ENCODE measurements at places on chromosomes 1 and 21.

DNA sequence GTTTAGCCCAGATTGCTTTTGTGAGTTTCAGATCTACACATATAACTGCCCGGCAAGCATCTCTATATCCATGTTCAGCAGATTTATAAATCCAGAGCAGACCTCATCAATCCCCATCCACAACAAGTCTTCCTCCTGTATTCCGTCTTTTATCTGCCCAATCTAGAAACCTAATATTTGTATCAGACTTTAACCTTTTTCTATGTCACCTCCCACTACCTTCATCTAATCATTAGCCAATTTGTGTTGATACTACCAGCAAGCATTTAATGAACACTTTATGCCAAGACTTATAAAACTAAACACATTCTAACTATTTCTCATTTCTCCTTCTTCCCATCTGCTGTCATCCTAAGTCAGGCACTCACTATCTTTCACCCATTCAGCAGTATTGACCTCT is 135.5 kb downstream of the PBX1 start:
- no peak for DNase-seq

DNA sequence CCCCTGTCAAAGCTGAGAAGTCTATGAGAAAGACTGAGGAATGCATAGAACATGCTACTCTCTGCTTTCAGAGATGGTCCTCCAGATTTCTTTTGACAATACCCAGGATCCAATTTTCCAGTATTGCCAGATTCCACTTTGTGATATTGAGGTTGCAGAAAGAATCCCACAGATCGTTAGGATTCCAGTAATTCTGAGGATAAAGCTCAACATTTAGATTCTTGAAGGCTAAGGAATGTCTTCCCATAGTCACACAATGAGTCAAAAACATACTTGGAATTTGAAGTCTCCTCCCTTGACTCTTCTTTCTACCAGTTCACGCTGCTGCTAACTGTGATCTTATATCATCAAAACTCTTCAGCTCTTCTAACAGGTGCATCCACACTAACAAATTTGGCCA is 57.1 kb downstream of the TNFSF18 start:
- no peak for DNase-seq

GRCh38 chr1:17212487-17213121 is 7.7 kb downstream of the PADI1 start:
- peak; percentile 69 for DNase-seq

GRCh38 chr1:40409467-40409866 is 35.9 kb downstream of the SMAP2 start:
- DNase-seq: no peak

GRCh38 chr1:9410737-9411297 is 118.1 kb downstream of the SPSB1 start:
- DNase-seq: no peak

- DNase-seq: no peak
Measured at GRCh38 chr21:34998176-34998575, 50.9 kb downstream of the RUNX1 start.

DNA sequence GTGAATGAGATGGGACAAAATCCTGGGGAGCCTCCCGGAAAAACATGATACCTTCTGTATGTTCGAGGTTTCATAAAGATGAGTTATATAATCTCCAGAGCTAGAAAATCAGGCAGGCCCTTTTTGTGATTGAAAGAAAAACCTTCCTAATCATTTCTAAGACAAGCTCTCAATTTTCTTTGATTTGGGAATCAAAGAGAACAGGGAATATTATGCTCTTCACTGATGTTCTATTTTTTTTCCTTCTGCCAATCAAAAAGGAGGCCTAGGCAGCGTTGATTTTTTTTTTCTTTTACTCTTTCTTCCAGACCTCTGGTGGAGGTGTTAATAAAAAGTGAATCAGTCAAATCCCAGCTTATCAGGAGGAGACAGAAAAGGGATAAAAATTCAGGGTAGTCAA is 34.5 kb downstream of the DIRAS3 start:
- no peak for DNase-seq

DNA sequence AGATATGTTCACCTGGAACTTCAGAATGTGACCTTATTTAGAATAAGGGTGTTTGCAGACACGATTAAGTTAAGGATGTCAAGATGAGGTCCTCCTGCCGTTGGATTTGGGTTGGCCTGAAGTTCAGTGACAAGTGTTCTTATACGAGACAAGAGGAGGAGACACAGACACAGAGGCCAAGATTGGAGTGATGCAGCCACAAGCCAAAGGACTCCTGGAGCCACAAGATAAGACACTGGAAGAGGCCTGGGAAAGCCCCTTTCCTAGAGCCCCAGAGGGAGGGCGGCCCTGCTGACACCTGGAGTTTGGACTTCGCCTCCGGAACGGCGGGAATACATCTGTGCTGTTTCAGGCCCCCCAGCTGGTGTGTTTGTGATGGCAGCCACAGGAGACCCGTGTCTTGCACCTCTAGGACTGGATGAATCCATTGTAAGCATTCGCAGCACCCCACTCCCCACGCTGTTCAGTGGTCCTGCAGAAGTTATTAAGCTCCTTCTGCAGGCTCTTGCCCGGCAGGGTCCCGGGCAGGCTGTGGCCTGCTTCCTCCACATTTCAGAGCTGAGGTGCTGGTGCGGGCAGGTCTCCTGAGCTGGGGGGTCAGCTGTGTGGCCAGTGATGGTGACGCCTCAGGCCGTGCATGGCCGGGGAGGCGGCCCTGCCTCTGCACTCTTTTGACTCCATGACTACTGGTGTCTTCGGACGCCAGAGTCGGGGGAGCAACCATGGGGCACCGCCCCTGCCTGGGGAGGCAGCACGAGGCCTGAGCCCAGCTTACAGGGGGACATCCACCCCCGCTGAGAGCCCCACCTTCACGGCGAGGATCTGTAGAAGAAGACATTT is 34.6 kb downstream of the UMODL1 start:
- no peak for DNase-seq

DNA sequence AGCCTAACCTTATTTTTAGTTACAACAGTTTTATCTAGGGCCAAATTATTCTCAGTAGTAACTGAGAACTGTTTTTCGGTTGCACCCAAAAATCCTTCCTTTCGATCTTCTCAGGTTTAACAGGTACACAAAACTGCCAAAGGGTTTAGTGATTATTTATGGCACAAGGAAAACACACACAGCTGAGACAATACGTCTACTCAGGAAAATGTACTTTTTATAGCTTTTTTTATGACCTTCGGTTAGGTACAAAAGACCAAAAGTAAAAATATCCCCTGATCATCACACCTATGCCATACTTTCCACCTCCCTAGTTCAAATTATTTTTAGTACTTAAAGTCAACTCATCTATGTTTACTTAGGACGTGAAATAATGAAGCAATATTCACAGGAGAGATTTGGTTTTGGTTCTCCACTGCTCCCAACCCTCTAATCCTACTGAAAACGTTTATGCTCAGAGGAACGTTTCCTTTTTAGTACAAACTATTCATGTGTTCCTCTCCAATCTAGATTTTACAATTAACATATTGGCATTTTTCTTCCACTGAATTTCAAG is 48.7 kb downstream of the TTLL7 start:
- no peak for DNase-seq

DNA sequence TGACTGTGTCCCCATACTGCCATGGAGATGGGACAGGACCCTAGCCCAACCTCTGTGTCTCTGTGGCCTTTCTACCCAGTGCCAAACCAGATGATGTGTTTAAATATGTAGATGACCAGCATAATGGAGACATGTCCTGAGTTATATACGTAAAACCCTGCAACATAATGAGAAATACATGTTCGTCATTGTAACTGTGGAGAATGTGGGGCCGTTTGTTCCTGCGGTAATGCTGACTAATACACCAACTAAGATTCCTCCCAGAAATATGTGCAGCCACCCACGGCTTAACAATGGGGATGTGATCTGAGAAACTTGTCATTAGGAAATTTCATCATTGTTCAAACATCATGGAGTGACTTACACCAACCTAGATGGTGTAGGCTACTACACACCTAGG is 71.7 kb upstream of the SIM2 start:
- DNase-seq: no peak

DNA sequence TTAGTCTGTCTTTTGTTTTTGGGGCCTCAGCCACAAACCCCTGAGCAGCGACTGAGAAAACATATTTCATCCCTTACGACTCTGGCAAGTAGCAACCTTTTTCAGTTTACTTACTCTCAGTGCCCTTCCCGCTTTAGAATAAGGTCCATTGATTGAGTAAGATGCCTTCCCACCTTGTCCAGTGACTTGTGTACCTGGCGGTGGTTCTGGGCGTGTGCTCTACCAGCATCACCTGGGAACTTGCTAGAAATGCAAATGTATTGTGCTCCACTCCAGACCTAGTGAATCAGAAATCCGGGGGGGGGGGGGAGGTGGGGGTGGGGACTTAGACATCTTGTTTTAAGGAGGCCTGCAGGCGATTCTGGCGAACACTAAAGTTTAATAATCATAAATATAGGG is 72.1 kb downstream of the S1PR1 start:
- no peak for DNase-seq

DNA sequence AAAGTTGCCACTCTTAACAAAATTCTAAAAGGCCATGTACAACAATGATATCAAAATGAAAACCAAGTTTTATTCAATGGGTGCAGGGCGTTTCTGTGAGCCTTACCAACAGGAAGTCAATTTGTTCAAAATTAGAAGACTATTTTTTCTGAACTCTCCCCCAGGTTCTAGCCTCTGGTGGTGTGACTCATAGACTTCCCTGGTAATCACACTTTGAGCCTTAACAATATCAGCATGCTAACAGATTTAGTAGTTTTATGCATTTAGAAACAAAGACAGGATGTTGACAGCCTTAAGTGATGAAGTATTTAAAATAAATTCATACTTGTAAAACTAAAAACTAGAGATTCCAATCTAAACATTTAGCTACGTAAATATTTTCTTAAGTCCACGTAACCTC is 88.4 kb downstream of the LRRC8C start:
- peak; percentile 41 for DNase-seq
